Osteoblast (primary cell): ENCODE measurements at places on chromosomes 16 and 17. TPM values are rescaled to one million over a fixed set of nuclear protein-coding genes. Genes with fewer than 3 reads are reported as not detected.

GRCh38 chr16:84138824-84139627 lies 6.0 kb downstream of the HSDL1 start:
- no peaks in the 10 kb centered on the region for H3K36me3 ChIP-seq
- no peak overlapping the region for H3K27ac ChIP-seq
- no peak overlapping the region for H3K4me3 ChIP-seq
- no peak for DNase-seq
- H3K4me1 ChIP-seq: peaks cover 12% of the 10 kb centered on the region
- no peaks in the 10 kb centered on the region for H3K27me3 ChIP-seq

- H3K27me3 ChIP-seq: no peaks in the 10 kb centered on the region
- H3K4me1 ChIP-seq: peaks cover 53% of the 10 kb centered on the region
- no peak overlapping the region for H3K4me3 ChIP-seq
These were observed 11.5 kb downstream of the MPRIP start for GRCh38 chr17:17053446-17054379.

- no peak overlapping the region for H3K4me3 ChIP-seq
- H3K4me1 ChIP-seq: no peaks in the 10 kb centered on the region
- no peak for DNase-seq
- peaks cover 59% of the 10 kb centered on the region for H3K27me3 ChIP-seq
- H3K27ac ChIP-seq: no peak overlapping the region
These were observed 1.7 kb upstream of the MMP25 start for GRCh38 chr16:3044708-3045107.

DNA sequence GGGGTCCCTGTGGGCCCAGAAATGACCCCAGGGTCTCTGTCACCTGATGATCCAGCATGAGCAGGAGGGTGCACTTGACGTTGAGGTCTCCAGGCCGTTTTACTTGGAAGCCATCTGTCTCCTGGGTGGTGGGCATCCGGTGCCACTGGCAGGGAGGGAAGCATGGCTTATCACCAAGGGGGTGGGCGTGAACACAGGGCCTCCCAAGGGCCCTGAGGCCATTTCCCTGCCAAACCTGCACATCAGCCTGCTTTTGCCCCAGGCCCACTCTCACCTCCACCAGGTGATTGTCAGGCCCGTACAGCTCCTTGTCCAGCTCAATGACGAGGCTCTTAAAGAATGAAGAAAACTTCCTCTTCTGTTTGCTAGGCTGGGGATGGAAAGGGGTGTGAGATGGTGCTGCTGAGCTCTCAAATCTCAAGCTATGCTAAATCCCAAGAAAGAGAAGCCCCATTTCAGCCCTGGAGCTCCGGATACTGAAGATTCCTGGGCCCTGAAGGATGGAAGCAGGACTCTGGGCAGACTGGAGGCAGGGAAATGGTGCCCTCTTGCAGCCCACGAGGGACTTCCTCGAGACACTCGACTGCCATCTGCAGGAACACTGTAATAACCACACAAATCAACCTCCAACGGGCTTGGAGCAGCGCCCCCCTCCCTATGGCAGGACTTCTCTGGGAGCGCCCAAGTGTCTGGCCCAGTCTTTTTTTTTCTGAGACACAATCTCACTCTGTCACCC lies 7.1 kb upstream of the FTSJ3 start:
- H3K4me1 ChIP-seq: peaks cover 15% of the 10 kb centered on the region
- no peak overlapping the region for H3K27ac ChIP-seq
- DNase-seq: peak; percentile 95
- H3K36me3 ChIP-seq: peaks cover 65% of the 10 kb centered on the region
- H3K4me3 ChIP-seq: no peak overlapping the region
- H3K27me3 ChIP-seq: no peaks in the 10 kb centered on the region

- H3K4me1 ChIP-seq: peaks cover 3% of the 10 kb centered on the region
- peak overlapping the region; percentile 78 for H3K4me3 ChIP-seq
- H3K27ac ChIP-seq: peak overlapping the region; percentile 66
- H3K36me3 ChIP-seq: no peaks in the 10 kb centered on the region
These were observed 12.4 kb downstream of the TAT start for GRCh38 chr16:71564335-71564967.

DNA sequence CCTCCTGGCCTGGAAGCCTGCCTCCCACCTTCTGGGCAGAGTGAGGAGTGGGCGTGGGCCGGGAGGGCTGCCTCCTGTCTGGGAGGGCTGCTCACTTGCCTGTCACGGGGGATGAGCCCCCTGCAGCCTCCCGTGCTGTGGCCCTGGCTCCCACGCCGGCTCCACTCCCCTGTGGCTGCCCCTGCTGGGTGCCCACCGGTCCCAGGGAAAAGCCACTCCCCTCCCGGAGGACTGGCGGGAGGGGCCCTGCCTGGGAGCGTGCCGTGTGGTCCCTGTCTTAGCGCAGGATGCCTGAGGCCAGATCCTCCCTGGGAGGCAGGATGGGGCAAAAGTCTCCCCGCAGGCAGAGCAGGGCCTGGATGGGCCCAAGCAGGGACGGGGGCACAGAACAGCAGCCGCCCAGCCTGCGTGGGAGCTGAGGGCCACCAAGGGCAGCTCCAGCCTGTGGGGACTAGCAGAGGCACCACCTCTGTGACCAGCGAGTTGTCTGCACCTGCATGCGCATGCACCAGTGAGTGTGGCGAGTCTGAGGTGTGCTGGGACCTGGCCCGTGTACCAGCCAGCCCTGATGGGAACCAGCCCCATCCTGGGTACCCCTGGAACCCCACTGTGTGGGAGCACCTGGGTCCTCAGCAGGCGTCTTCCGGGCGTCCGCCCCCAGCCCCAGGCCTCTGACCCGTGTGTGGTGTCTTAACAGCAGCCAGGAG lies 339.9 kb downstream of the SEC14L1 start:
- H3K36me3 ChIP-seq: peaks cover 25% of the 10 kb centered on the region
- no peak for DNase-seq
- H3K27me3 ChIP-seq: no peaks in the 10 kb centered on the region
- H3K27ac ChIP-seq: no peak overlapping the region
- H3K4me1 ChIP-seq: peaks cover 25% of the 10 kb centered on the region
- no peak overlapping the region for H3K4me3 ChIP-seq

- no peak overlapping the region for H3K27ac ChIP-seq
- H3K27me3 ChIP-seq: no peaks in the 10 kb centered on the region
- no peak for DNase-seq
- H3K4me1 ChIP-seq: no peaks in the 10 kb centered on the region
- H3K36me3 ChIP-seq: no peaks in the 10 kb centered on the region
These were observed 17.6 kb upstream of the WDR45B start for GRCh38 chr17:82665891-82666290.

DNA sequence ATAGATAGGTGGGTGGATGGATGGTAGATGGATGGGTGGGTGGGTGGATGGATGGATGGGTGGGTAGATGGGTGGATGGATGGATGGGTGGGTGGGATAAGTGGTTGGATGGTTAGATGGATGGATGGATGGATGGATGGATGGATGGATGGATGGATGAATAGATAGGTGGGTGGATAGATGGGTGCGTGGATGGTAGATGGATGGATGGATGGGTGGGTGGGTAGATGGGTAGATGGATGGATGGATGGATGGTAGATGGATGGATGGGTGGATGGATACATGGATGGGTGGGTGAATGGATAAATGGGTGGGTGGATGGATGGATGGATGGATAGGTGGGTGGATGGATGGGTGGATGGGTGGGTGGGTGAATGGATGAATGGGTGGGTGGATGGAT lies 50.0 kb upstream of the FASN start:
- no peak overlapping the region for H3K4me3 ChIP-seq
- H3K4me1 ChIP-seq: no peaks in the 10 kb centered on the region
- no peak for DNase-seq
- no peaks in the 10 kb centered on the region for H3K36me3 ChIP-seq
- H3K27me3 ChIP-seq: no peaks in the 10 kb centered on the region
- H3K27ac ChIP-seq: no peak overlapping the region

DNA sequence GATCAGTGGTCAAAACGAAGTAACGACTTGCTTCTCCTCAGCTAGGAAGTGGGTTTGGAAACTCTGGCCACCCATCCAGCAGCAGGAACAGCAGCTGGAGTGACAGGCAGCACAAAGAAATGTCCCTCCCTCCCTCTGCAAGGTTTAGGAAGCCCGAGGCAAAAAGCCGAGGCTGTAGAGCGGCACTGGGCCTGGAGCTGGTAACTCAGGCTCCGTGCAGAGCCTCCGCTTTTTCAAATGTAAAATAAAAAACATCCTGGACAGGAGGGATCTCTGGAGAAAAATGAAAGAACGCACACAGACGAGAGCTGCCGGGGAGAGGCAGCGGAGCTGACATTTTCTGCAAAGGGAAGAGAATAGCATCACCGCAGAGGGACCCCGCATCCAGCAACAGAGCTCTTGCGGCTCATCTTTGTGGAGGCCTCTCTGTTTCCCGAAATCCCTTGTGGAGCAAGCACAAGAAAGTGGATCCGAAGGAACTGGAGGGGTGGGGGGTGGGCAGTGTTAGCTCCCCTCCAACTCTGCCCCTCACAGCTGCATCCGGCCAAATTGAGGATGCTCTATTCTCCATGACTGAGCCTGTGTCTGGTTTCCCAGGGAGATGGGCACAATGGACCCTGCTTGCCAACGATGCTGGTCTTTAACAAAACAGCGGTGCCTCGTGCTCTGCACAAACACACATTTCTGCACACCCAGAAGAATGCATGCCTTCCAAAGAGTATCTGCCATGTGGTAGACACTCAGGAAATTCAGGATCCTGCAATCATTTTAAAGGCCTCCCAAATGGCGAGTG lies 335.5 kb upstream of the ZFHX3 start:
- no peaks in the 10 kb centered on the region for H3K4me1 ChIP-seq
- H3K27me3 ChIP-seq: no peaks in the 10 kb centered on the region
- no peak overlapping the region for H3K4me3 ChIP-seq
- no peak overlapping the region for H3K27ac ChIP-seq
- H3K36me3 ChIP-seq: no peaks in the 10 kb centered on the region

- H3K36me3 ChIP-seq: no peaks in the 10 kb centered on the region
- H3K4me3 ChIP-seq: no peak overlapping the region
- DNase-seq: no peak
- no peaks in the 10 kb centered on the region for H3K4me1 ChIP-seq
- H3K27ac ChIP-seq: no peak overlapping the region
These were observed 264.0 kb upstream of the CCL2 start for GRCh38 chr17:33990943-33991706.

LPCAT2 gene
- total RNA-seq: 19.4 and 23.5 TPM in 2 replicates

ZACN gene
- not detected in 2 replicates for total RNA-seq

FBXL19 gene
- total RNA-seq: 12.7 and 14.5 TPM in 2 replicates

KRT222 gene
- total RNA-seq: under 0.01 TPM in 2 replicates

FOXN1 gene
- not detected in 2 replicates for total RNA-seq
